ENCODE measurements at places on chromosomes 6 and 20. TPM values are rescaled to one million over a fixed set of nuclear protein-coding genes. Genes with fewer than 3 reads are reported as not detected.

GRCh38 chr20:14334306-14334930 lies 3.0 kb downstream of the FLRT3 start:
- no peak overlapping the region for H3K4me3 ChIP-seq
- H3K4me1 ChIP-seq = no peaks in the 10 kb centered on the region
- H3K27ac ChIP-seq = peak overlapping the region; percentile 27
- no peak for DNase-seq
- no peaks in the 10 kb centered on the region for H3K36me3 ChIP-seq

GRCh38 chr20:5969348-5969935 lies 19.0 kb downstream of the MCM8 start:
- no peak overlapping the region for H3K27ac ChIP-seq
- H3K27me3 ChIP-seq = no peaks in the 10 kb centered on the region
- no peak for DNase-seq
- no peaks in the 10 kb centered on the region for H3K36me3 ChIP-seq
- no peaks in the 10 kb centered on the region for H3K4me1 ChIP-seq
- no peak overlapping the region for H3K4me3 ChIP-seq

GRCh38 chr20:49432550-49432949 lies 49.9 kb downstream of the KCNB1 start:
- H3K27me3 ChIP-seq = no peaks in the 10 kb centered on the region
- no peaks in the 10 kb centered on the region for H3K36me3 ChIP-seq
- H3K4me3 ChIP-seq = no peak overlapping the region

Gene PTCHD4
- total RNA-seq = 0.37 TPM

Gene ZBTB22
- total RNA-seq = 22.1 TPM

Gene ANGPT4
- total RNA-seq = not detected

Gene METTL24
- total RNA-seq = 2.8 TPM

Gene ZSCAN16
- 0.48 TPM for total RNA-seq

DNA sequence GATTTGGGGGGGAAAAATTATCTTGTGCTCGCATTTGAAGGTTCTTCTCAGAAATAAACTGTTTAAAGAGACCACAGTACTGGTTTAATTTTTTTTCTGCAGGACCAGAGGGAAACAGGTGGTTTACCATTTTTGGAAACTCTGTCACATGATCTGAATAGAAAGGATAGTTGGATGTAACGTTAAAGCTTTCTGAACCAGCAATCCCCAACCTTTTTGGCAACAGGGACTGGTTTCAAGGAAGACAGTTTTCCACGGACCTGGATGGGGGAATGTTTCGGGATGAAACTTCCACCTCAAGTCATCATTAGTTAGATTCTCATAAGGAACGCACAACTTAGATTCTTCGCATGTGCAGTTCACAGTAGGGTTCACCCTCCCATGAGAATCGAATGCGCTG lies 50.4 kb downstream of the MCM8 start:
- H3K4me1 ChIP-seq = no peaks in the 10 kb centered on the region
- DNase-seq = no peak
- no peak overlapping the region for H3K4me3 ChIP-seq
- no peaks in the 10 kb centered on the region for H3K27me3 ChIP-seq
- H3K36me3 ChIP-seq = peaks cover 3% of the 10 kb centered on the region
- no peak overlapping the region for H3K27ac ChIP-seq

Gene SCUBE3
- 3.5 TPM for total RNA-seq

- no peaks in the 10 kb centered on the region for H3K27me3 ChIP-seq
- DNase-seq = no peak
- H3K36me3 ChIP-seq = no peaks in the 10 kb centered on the region
- H3K4me1 ChIP-seq = no peaks in the 10 kb centered on the region
- no peak overlapping the region for H3K4me3 ChIP-seq
- no peak overlapping the region for H3K27ac ChIP-seq
These were observed 183.1 kb downstream of the MOXD1 start for GRCh38 chr6:132218059-132218696.

GRCh38 chr6:123550052-123550617 lies 86.6 kb downstream of the TRDN start:
- H3K36me3 ChIP-seq = no peaks in the 10 kb centered on the region
- peaks cover 9% of the 10 kb centered on the region for H3K4me1 ChIP-seq
- H3K27me3 ChIP-seq = no peaks in the 10 kb centered on the region

GRCh38 chr6:3357678-3358077 lies 98.9 kb downstream of the PSMG4 start:
- H3K4me1 ChIP-seq = peaks cover 29% of the 10 kb centered on the region
- H3K36me3 ChIP-seq = no peaks in the 10 kb centered on the region
- no peak overlapping the region for H3K27ac ChIP-seq
- DNase-seq = no peak

Measured in heart left ventricle (tissue), 16 donors.